T-cell (primary cell): ENCODE measurements at places on chromosomes 12 and 14. TPM values are rescaled to one million over a fixed set of nuclear protein-coding genes. Genes with fewer than 3 reads are reported as not detected.

Gene DHRS2
- total RNA-seq, result 0.82 TPM

DNA sequence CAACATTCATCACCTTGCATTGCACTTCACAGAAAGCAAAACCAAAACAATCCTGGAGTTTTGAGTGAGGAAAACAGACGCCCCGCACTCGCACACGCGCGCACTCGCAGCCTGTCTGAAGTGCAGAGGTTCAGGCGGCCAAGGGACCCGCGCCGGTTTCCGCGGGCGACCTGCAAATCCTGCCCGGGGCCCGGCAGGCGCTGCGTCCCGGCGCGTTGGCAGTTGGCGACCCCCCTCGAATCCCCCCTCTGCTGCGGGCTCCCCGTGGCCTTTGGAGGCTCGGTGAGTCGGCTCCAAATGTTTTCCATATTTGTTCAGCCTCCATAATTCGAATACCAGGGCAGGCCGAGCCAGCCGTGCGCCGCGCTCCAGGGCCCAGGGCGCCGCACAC is at the start of gene SSPN:
Gene SSPN (plus strand): TSS at position 324 of the 391 bp plus-strand sequence. CDS start 100 bp downstream, outside the sequence.
- no peak within 1 kb of the TSS for H3K27ac ChIP-seq
- H3K36me3 ChIP-seq, result no peaks in the 10 kb centered on the region
- H3K4me3 ChIP-seq, result no peak within 1 kb of the TSS
- peaks cover 2% of the 10 kb centered on the region for H3K4me1 ChIP-seq

DNA sequence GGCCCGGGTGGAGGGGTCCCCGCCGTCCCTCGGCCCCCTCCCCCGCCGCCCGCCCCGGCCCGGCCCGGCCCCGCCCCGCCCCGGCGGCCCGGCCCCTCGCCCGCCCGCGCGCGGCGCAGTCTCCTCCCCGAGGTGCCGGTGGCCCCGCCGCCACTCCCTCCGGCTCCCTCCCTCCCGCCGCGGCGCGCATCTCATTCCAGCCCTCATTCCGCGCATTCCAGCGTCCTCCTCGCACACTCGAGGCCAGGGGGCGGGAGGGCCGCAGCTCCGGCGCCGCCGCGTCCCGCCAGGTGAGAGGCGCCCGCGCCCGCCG is at the start of gene TEAD4:
Gene TEAD4 (plus strand): TSS at position 206 of the 313 bp plus-strand sequence.
- H3K4me3 ChIP-seq, result no peak within 1 kb of the TSS
- H3K36me3 ChIP-seq, result no peaks in the 10 kb centered on the region

DNA sequence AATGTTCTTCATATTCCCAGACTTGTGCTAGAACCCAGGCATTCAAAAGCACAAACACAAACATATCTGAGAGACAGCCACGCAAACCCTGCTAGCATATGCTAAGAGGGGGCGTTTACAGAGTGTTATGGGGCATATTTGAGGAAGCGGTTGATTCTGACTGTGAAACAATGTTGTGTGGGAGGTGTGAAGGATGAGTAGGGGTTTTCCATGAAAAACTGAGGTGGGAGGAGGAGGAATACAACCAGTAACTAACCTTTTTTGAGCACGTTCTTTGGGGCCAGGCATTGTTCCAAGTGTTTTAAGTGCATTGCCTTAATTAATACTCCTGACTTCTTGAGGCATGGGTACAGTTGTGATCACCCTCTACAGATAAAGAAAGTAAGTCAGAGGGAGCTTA is 499.5 kb downstream of the AACS start:
- no peaks in the 10 kb centered on the region for H3K27me3 ChIP-seq
- no peak overlapping the region for H3K4me3 ChIP-seq
- H3K27ac ChIP-seq, result no peak overlapping the region

DNA sequence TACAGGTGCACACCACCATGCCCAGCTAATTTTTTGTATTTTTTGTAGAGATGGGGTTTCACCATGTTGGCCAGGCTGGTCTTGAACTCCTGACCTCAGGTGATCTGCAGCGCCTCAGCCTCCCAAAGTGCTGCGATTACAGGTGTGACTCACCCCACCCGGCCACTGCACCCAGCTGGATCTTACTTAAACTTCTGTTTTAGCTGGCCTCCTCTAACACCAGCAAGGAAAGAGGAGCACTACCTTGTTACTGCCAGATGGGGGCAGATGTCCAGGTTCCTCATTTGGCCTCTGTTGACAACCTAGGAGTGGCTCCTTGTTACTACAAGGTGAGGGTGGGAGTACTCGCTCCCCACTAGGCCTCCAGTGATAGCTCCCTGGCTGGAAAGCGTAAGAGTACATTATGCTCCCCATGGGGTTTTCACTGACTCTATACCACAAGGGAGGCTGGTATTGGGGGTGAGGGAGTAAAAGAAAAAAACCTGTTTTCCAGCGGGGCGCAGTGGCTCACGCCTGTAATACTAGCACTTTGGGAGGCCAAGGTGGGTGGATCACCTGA is 13.2 kb upstream of the ARF6 start:
- H3K36me3 ChIP-seq, result no peaks in the 10 kb centered on the region
- peaks cover 14% of the 10 kb centered on the region for H3K4me1 ChIP-seq
- H3K4me3 ChIP-seq, result no peak overlapping the region
- peak; percentile 50 for DNase-seq

Gene PLEKHG7
- total RNA-seq, result not detected

Gene LRRK2
- total RNA-seq, result 1.9 TPM

Gene MAP3K9
- 4.8 TPM for total RNA-seq

Gene GNG2
- 94.0 TPM for total RNA-seq

DNA sequence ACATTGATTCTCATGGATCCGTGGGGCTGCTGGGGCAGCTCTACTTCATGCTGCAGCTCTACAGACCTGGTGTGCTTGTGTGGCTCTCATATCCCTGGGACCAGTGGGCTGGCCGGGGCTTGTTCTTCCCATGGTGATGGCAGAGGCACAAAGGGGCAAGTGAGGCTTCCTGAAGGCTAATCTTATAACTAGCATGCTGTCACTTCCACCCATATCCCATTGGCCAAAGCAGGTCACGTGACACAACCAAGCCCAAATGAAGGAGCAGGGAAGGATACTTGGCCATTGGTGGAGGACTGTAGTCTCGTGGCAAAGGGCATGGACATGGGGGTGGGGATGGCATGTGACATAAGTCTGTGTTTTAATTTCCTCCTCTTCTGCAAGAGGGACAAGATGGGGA is 9.9 kb downstream of the PLBD2 start:
- no peak overlapping the region for H3K27ac ChIP-seq
- H3K4me3 ChIP-seq, result no peak overlapping the region
- H3K27me3 ChIP-seq, result no peaks in the 10 kb centered on the region
- DNase-seq, result no peak
- H3K36me3 ChIP-seq, result peaks cover 10% of the 10 kb centered on the region
- H3K4me1 ChIP-seq, result no peaks in the 10 kb centered on the region

DNA sequence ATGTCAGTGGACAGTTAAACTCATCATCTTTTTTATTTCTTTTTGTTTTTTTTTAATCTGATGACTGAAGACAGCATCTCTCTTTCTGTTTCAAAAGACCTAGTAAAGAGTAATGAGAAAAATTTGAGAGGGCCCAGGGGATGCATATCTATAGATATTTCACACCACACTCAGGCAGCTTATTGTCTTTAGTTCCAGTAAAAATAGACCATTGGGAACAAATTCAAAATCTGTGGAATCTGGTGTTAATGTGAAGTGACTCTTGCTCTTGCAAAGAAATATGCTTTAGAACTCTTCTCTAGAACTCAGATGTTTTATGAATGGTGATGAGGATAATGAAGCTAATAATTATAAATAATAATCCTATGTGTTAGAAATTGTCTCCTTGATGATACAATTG is 214.5 kb upstream of the ATP2B1 start:
- H3K27ac ChIP-seq, result no peak overlapping the region
- no peaks in the 10 kb centered on the region for H3K27me3 ChIP-seq
- no peaks in the 10 kb centered on the region for H3K36me3 ChIP-seq

DNA sequence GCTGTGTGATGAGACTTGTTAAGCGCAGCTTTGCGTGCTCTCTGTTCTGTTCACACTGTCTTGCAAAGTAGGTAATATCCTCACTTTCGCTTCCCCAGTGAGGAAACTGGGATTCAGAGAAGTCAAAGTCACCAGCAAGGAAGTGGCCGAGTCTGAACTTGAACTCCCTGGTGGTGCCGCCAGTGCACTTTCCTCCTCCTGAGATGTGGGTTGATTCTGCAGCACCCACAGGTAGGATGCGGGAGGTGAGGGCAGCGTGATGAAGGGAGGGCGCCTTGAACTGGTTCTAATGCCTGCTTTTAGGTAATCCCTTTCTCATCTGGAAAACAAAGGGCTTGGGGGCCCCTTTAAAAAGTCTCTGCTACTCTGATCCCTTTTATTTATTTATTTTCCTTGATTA is 54.9 kb upstream of the IGF1 start:
- no peak overlapping the region for H3K4me3 ChIP-seq
- no peaks in the 10 kb centered on the region for H3K36me3 ChIP-seq
- no peak overlapping the region for H3K27ac ChIP-seq
- H3K4me1 ChIP-seq, result no peaks in the 10 kb centered on the region
- no peak for DNase-seq

DNA sequence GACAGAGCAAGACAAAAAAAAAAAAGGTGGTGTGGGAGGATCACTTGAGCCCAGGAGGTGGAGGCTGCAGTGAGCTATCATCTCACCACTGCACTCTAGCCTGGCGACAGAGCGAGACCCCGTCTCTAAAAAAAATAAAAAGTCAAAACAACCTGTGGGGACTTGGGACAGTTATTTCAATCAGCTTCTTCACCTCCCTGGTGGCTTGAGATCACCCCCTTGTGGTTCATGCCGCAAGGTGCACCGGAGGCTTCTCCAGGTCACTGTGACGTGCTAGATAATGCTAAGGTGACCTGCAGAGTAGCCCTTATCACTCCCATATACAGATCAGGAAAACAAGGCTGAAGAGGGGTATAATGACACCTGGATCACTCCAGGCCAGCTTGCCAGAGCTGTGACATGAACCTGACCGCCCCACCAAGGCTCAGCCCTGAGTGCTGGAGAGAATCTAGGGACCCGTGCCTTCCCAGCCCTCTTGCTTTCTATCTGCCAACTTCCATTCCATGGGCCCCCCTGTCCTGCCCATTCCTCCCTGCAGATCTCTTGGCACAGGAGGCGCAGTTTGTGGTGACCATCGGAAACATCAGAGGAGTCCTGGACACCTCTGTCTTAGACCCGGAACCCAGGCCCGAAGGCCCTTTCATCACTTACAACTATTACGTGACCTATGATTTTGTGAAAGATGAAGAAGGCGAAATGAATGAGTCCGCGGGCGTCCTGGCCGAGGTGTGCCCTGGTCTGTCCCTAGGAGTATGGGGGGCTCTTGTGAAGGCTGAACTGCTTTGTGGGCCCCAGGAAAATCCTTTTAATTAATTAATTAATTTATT is 8.1 kb downstream of the LRRC43 start:
- H3K36me3 ChIP-seq, result no peaks in the 10 kb centered on the region
- peak; percentile 63 for DNase-seq
- H3K4me3 ChIP-seq, result no peak overlapping the region
- H3K4me1 ChIP-seq, result peaks cover 6% of the 10 kb centered on the region
- no peak overlapping the region for H3K27ac ChIP-seq

GRCh38 chr14:84225268-84225667 is 1304.7 kb upstream of the FLRT2 start:
- DNase-seq, result no peak
- H3K4me3 ChIP-seq, result no peak overlapping the region
- no peaks in the 10 kb centered on the region for H3K27me3 ChIP-seq
- H3K36me3 ChIP-seq, result no peaks in the 10 kb centered on the region

DNA sequence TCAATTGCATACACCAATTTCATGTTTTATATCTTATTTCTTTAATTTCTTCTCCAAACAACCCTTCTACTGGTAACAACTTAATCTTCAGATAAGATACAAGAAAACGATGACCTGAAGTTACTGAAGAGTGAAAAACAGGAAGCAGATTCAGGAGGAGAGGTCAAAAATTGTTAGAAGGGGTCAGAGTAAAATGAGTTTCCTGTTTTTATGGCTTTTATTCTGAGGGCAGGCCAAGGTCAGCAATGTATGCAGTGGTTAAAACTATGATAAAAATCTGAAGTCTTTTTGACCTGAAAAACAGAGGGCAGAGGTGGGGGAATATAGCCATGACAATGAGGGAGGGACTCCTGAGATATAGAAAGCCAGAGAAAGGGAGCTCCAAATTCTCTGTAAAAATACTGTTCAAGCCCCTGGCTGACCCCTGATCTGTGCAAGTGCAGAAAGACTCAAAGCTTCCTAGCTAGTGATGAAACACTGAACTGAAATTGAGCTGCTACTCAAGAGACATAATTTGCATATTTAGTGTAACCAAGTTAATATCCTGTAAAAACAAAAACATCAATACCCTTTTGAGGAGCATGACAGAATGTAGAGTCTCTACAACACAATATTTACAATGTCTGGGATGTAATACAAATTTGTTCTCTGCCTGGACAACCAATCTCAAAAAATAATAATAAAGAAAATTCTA is 514.3 kb upstream of the SEL1L start:
- H3K4me3 ChIP-seq, result no peak overlapping the region
- H3K36me3 ChIP-seq, result no peaks in the 10 kb centered on the region
- no peaks in the 10 kb centered on the region for H3K4me1 ChIP-seq

Gene PPM1H
- 0.44 TPM for total RNA-seq

Gene WNT5B
- not detected for total RNA-seq

DNA sequence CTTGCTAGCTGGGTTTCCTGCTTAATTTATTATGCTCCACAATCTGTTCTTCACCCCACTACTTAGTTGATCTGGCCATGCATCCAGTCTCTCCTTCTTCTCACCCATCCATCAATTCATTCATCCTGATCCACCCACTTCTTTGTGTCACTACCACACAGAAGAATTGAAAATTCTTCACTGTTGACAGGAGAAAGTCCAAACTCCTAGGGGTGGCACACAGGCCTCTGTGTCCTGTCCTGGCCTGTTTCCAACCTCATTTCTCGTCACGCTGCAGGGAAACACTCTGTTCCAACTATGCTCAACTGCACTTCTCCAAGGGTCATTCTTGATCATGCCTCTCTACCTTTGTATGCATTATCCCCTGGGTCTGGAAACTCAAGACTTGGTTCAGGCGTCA is 10.6 kb upstream of the KRT83 start:
- H3K27ac ChIP-seq, result no peak overlapping the region
- no peaks in the 10 kb centered on the region for H3K36me3 ChIP-seq
- H3K4me1 ChIP-seq, result peaks cover 9% of the 10 kb centered on the region
- no peak overlapping the region for H3K4me3 ChIP-seq

Gene BEST3
- not detected for total RNA-seq

DNA sequence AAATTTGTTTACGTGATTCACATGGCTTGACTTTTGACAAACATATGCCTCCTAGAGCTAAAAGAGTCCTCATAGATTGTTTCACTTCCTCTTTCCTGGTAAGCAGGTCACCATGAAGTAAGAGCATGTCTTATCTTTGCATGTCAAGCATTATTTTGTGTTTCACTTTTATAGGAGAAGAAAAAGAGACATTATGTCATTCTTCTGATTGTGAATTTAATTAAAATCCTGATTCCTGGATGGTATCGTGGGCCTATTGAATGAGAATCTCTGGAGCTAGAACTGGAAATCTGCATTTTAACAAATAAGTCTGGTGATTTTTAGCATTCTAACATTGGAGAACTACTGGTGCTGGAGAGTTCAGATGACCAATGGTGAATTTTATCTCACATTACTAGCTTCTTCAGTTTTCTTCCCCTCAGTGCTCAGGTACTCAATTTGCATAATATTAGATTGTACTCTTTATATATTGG is 218.6 kb upstream of the ATP2B1 start:
- peak overlapping the region; percentile 13 for H3K27ac ChIP-seq
- H3K36me3 ChIP-seq, result no peaks in the 10 kb centered on the region
- peaks cover 3% of the 10 kb centered on the region for H3K4me1 ChIP-seq
- no peak for DNase-seq
- H3K4me3 ChIP-seq, result no peak overlapping the region

Gene C12orf50
- total RNA-seq, result 0.10 TPM

- no peaks in the 10 kb centered on the region for H3K27me3 ChIP-seq
- H3K27ac ChIP-seq, result no peak overlapping the region
- H3K36me3 ChIP-seq, result no peaks in the 10 kb centered on the region
These were observed 254.2 kb downstream of the ZFP36L1 start for GRCh38 chr14:68538639-68539038.
